ENCODE measurements at places on chromosomes 16 and 17.

GRCh38 chr16:54080524-54081008 lies 206.0 kb downstream of the IRX3 start:
- DNase-seq: no peak

DNA sequence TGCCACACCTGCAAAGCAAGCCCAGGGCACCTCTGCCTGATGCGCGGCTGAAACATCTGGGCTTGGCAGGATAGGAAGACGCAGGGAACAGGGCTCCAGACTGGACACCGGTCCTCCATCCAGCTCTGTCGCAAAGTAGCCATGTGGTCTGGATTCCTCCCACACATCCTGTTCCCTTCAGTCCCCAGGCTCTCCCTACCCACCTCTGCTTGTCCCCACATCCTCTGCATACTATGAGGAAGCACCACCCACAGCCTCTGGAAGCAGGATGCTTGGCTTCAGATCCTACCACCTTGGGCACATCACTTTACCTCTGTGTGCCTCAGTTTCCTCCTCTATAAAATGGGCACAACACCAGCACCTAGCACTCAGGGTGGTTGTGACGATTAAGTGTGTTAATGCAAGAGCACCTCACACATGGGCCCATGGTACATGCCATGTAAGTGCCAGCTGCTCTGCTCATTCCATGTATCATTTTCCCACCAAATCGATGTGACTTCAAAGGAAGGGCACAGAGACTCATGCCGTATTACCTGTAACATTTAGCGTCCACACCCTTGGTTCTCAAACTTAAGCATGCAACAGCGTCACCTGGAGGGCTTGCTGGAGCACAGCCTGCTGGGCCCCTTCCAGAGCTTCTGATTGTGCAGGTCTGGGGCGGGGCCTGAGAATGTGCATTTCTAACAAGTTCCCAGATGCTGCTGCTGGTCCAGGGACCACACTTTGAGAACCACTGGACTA lies 138.6 kb upstream of the SDK2 start:
- no peak for DNase-seq

DNA sequence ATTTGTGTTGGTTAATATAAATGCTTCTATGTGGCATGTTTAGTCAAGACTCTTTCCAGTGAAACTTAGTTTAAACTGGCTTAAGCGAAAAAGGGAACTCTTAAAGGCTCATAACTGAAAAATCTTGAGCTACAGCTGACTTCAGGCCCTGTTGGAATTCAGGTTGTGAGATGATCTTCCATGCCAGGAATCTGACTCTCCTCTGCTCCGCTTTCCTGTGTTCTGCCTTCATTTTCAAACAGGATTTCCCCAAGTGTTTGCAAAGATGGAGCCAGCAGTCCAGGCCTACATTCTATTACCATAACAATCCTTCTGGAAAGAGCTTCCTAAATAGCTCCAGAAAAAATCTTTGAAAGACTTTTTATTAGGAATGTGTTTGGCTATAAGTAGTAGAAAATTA lies 134.9 kb downstream of the NLK start:
- DNase-seq: no peak

GRCh38 chr16:24027466-24027865 lies 191.7 kb downstream of the PRKCB start:
- no peak for DNase-seq

- no peak for DNase-seq
Measured at GRCh38 chr17:28443901-28444638, 29.4 kb upstream of the SLC13A2 start.

DNA sequence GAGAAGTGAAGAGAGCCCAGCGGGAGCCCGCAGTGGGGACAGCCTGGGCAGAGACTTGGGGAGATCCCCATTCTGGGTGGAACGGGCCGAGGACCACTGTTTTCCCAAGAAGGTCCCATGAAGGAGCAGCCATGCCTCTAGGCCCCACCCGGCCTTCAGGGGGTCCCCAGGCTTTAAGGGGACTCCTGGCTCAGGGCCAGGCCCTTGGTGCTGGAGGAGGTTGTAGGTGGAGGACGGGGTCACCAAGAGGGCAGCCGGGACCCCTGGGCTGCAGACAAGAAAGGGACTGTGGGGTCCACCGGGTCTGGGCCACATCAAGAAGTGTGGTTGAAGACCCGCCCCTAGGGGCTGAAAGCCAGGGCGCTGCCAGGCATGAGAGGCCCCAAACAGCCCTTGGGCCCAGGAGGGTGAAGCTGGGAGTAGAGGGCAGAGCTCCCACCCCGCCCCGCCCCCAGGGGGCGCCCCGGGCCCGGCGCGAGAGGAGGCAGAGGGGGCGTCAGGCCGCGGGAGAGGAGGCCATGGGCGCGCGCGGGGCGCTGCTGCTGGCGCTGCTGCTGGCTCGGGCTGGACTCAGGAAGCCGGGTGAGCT lies at the start of gene PRSS21:
TSS of gene PRSS21 (plus strand) at position 487 of the 589 bp plus-strand sequence. CDS start at position 519, 32 bp downstream.
- no peak for DNase-seq

DNA sequence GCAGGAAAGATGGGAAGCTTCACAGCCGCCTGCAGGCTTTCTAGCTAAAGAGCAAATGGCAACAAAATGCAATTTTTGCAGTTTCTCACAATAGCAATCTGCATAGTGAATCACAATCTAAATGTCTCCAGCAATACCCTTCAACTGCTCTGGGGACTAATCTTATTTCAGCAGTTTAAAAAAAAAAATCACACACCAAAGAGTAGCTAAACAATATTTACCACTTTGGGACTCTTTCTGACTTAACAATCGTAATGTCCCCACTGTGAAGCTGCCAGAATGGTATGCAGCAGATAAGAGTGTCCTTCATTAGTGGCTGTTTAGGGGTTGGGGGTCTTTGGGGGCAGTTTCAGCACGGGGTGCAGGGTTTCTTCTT lies 9.8 kb downstream of the CPPED1 start:
- no peak for DNase-seq

- no peak for DNase-seq
Measured at GRCh38 chr16:9645911-9646310, 536.3 kb downstream of the GRIN2A start.

- no peak for DNase-seq
Measured at GRCh38 chr17:1270210-1271029, at the start of gene BHLHA9. Gene BHLHA9, plus strand, starts transcription at chr17:1270444. Its CDS starts 120 bp downstream, at chr17:1270564.

GRCh38 chr16:88983165-88983564 lies 6.2 kb upstream of the CBFA2T3 start:
- no peak for DNase-seq

- no peak for DNase-seq
Measured at GRCh38 chr17:42632949-42633444, 23.5 kb downstream of the TUBG1 start.

DNA sequence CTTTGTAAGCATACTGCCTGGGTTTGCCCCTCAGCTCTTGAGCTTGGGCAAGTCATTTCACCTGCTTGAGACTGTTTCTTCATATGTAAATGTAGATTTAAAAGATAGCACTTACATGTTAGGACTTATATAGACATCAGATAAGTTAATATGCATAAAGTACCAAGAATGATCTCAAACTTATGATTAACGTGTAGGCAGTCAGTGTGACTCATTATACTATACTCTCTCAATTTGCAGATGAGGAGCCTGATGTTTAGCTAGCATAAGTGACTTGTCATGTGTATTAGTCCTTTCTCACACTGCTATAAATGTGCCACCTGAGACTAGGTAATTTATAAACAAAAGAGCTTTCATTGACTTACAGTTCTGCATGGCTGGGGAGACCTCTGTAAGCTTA lies 690.5 kb downstream of the KCNJ2 start:
- no peak for DNase-seq

DNA sequence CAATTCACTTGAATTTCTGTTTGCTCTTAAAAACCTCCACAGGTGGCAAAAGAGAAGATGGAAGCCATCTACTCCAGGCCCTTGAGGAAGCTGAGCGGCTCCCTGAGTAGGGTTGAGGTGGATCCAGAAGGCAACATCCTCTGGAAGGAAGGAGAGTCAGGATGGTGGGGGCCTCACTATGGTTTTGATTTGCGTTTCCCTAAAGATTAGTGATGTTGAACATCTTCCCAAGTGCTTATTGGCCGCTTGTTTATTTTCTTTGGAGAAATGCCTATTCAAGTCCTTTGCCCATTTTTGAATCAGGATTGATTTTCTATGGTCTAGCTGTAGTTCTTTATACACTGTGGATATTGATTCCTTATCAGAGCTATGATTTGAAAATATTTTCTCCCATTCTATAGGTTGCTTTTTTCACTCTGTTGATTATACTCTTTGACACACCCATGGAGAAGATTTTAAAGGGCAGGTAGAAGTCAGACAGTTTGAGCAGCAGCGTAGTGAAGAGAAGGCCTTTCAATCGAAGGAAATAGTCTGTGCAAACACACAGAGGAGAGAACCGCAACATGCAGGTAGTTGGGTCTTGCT lies 58.6 kb downstream of the WSB1 start:
- DNase-seq: no peak
